ENCODE measurements at places on chromosomes 11 and 22. TPM values are rescaled to one million over a fixed set of nuclear protein-coding genes. Genes with fewer than 3 reads are reported as not detected.

DNA sequence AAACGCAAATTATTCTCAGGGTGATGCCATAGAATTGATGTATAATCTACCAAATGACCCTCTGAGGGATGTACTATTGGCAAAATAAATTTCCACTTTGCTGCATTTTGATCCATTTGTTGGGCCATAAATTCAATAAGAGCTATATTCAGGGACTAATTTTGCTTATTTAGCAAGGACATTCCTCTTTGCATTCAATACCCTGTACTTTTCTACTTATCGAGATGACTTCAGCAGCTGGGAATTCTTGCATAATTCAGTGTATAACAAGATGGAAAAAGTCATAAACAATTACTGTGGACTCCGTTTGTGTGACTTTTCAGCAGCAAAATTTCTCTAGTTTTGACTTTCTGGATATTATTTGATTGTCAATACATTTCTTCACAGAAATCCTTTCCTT, 744.7 kb upstream of the CCDC179 start:
- no peak for DNase-seq

MS4A15 gene
- total RNA-seq, result not detected

DBX1 gene
- total RNA-seq, result not detected

DNA sequence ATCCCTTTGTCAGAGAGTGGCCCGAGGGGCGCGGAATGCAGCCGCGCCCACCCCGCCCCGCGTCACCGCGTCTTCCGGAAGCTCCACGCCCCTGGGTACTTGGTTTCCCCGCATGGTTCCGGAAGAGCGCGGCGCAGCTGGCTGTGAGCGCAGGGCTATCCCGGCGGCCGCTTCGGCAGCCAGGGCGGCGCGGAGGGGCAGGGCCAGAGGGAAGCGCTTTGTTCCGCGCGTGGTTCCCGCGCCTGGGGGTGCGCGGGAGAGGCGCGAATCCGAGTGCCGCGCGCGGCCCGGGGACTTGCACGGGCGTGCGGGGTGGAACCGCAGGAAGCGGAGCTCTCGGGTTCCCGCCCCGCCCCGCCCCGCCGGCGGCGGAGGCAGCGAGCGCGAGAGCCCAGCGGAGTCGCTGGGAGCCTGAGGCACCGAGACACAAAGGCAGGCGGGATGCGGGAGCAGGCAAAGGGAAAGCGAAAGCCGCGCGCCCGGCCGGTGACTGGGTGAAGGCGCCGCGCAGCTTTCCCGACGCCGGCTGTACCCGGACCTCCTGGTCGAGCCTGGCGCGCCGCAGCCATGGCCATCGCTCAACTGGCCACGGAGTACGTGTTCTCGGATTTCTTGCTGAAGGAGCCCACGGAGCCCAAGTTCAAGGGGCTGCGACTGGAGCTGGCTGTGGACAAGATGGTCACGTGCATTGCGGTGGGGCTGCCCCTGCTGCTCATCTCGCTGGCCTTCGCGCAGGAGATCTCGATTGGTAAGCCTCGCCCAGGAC, at the start of gene PANX1:
PANX1 (plus strand) TSS at position 96 of the 766 bp plus-strand sequence; CDS start at position 568, 472 bp downstream.
- DNase-seq, result peak; percentile 35

DNA sequence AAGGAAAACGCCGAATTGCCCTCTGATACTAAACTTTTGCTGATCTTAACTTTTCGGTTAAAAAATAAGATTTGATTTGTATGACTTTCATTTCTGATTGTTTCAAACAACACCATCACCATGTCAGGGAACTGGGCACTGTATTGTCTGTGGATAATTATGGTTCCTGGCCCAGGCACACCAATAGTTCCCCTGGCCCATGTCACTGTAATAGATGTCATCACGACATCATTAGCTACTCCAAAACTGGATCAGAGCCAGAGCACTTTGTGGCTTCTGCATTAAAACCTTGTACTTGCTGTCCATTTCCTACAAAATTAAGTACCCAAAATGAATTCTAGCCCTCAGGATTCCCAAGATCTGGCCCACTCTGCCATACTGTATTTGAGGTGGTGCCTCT, 119.5 kb upstream of the NARS2 start:
- DNase-seq, result no peak
